ENCODE measurements at places on chromosomes 6 and 20. TPM values are rescaled to one million over a fixed set of nuclear protein-coding genes. Genes with fewer than 3 reads are reported as not detected.

Gene DDRGK1
- total RNA-seq = 33.5 TPM

Gene OR2B6
- total RNA-seq = not detected

Gene C20orf202
- not detected for total RNA-seq

Gene MLIP
- total RNA-seq = not detected

Gene MAFB
- total RNA-seq = 0.52 TPM

Gene PACSIN1
- not detected for total RNA-seq

Gene SNX3
- 235 TPM for total RNA-seq

- no peak for DNase-seq
Observed at GRCh38 chr6:43511824-43512415, 1.8 kb upstream of the LRRC73 start.

DNA sequence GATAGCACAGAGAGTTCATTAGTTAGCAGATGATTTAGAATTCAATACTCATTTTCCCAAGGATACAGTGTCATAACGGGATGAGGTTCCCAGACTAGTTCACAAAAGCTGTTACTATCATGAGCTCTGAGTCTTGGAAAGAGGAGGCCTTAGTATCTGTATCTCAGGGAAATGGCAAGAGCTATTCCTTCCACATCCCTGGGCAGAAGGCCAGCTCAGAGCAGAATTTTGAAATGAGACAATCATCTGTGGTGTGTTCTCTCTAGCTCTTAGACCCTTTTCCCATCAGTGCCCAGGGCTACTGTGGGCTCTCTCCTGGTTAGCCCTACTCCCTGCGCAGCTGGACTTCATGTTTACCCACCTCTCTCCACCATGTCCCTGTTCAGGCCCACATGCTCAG lies 64.5 kb downstream of the JAG1 start:
- DNase-seq = peak; percentile 38

DNA sequence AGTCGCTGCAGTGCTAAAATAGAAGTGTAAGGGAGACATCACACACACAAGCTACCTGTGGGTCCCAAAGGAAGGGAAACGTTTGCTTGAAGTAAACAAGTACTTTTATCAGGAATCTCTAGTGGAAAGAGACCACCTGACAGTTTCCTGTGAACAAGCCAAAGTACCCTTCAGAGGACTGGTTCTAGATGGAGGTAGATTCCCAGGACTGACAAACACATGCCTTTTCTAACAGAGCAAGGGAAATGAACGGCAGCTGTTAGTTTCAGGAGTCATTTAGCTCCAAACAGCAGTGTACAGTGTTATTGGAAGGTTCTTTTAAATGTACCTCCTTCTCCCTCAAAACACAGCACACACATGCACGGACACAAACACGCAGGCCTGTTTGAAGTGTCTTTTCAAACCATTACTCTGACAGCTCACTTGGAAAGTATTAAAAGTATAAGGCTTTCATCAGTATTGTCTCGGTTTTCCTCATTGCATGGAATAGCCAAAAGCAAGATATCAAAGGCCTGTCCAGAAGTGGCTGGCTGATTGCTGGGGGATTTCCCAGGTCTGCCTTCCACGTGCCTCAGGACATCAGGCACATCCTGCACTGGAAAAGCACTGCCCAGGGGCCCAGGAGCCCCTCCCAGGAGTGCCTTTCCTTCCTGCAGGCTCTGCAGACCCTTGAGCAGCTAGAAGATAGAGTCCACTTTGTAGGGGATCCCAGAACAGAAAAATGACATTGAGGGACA lies 393.2 kb upstream of the SOX4 start:
- DNase-seq = no peak

DNA sequence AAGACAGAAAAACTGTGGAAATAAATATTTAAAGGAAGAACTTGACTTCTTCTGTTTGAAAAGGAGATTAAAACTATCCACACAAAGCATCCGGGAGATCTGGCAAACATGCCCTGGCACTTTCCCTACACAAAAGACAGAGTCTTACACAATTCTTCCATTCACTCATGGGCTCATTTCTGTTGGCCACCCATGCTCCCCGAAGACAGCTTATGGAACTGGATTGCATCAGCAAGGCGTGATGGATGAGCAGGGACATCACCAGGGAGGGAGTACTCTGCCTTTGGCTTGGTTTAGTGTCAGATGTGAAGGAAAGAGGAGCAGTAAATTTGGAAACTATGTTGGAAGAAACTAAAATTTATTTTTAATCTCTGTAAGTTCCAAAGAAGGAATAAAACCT lies 379.3 kb downstream of the CD109 start:
- no peak for DNase-seq

GRCh38 chr6:98583506-98583905 lies 250.9 kb upstream of the POU3F2 start:
- DNase-seq = no peak

DNA sequence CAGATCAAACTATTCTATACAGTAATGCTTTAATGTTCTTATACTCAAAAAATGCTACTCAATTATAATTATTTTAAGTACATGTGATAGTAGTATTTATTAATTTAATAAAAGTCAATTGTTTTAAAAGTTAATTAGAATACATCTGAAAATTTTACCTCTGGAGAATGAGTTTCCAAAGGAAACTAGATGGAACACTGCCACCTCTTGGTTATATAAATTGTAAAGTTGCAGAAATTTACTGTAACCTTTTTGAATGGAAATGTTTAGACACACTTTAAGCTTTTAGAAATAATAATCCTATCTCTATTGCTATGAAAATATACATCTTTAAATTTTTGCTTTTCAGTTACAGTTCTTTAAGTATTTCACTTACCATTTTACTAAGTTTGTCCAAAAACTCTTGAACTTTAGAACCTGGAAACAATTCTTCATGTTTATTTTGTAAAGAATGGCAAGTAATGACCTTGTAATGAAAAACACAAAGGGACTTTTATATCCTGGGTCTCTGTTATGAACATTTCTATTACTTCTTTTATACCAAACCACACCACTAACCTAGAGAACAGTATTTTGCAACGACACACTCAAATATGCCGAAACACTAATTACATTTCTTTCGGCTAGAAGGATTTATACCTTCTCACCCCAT lies 10.9 kb upstream of the BMP5 start:
- no peak for DNase-seq

DNA sequence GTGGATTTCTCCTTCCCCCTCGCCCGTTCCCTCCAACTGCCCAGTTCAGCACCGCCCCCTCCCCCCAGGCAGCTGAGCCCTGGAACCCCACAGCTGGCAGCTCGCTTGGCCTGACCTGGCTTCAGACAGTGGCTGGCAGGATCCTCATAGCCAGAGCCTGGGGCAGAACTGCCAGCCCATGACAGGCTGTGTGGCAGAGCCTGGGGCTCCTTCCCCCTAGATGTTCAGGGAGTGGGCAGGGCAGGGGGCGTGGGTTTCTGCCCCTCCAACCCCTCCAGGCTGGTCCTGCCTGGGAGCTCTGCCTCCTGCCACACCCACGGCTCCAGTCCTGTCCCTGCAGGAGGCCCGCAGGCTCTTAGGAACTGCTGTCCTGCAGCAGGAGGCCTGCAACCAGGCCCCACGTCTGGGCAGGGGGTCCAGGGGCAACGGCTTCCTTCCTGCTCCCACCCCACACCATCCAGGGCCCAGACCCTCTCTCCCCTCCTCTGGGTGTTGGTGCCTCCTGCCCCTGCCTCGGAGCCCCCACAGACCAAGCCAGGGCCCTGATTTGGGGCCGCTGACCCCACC lies 9.6 kb upstream of the KCNQ2 start:
- DNase-seq = no peak

GRCh38 chr6:130922922-130923321 lies 95.7 kb downstream of the SMLR1 start:
- no peak for DNase-seq

DNA sequence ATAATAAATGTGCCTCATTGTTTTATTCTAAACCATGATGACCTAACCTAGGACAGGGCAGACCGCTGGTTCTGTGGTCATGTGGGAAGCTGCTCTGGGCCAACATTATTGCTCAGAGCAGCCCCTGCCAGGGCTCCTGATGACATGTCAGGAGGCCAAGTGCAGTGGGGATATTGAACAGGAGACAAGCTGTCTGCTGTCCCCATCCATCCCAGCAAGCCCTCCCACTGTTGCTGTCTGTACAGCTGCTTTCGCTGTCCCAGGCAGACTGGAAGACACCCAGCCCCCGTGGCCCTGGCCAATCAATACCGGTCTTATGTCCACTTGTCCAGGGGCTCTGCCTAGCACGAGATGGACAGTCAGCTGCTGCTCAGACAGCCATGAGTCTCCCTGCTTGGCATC lies 43.2 kb upstream of the FNDC1 start:
- DNase-seq = peak; percentile 80

DNA sequence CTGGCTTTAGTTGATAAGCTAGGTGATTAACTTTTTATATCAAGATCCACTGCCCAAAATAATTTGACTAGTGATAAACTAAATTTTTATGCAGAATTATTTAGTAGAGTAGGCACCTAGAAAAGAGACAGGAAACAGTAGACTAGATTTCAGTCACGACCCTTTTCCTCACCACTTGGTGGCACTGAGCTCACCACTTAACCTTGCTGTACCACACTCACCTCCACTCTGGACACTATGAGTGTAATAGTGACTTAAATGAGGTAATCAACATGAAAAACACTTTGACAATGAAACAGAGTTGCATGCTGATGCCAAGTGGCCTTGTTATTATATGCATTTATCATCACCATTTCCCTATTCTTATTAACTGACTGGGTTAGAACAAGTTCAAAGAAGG lies 730.4 kb downstream of the KIF16B start:
- DNase-seq = no peak

DNA sequence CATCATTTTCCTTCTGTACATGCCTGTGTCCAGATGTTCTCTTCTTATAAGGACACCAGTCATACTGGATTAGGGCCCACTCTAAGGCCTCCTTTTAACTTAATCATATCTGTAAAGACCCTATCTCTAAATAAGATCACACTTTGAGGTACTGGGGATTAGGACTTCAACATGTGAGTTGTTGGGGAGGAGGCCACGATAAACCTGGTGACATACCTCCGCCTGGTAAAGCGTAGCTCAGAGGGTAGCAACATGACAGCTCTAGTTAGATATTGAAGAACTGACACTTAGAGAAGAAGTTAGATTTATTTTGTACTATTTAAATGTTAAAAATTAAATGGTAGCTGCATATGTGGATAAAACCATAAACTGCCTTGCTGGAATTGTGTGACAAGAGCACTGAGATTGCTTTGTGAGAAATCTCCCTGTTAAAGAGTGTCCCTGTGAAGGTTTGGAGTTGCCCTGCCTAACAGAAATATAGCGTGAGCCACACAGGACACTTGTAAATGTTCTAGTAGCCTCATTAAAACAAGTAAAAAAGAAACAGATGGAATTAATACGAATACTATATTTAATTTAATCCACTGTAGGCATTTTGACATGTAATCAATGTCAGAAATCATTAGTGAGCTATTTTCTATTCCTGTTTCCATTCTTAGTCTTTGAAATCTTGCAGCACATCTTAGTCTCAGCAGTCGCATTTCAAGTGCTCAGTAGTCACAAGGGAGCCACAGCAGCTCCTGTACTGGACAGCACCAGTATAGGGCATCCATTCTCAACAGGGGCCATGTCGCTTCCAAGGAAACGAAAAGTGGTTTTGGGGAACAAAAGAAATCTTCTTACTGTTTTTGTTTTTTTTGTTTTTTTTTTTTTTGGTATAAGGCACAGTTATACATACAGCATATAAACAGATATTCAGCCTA lies 13.4 kb downstream of the PLCB1 start:
- DNase-seq = no peak

DNA sequence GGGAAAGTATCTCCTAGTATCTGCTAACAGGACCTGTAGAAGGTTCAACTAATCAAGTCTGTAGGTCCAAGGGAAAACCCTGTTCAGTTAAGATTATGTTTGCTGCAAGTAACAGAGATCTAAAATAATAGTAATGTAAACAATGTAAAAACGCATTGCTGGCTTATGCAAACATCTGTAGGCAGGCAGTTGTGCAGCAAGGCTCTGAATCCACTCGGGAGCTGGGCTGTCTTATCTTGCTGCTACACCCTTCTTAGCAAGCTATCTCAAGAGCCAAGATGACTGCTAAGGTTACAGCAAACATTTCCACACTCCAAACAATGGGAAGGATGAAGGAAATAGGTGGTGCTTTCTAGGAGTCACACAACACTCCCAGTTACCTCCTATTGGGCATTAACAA lies 397.3 kb upstream of the NRSN1 start:
- no peak for DNase-seq

DNA sequence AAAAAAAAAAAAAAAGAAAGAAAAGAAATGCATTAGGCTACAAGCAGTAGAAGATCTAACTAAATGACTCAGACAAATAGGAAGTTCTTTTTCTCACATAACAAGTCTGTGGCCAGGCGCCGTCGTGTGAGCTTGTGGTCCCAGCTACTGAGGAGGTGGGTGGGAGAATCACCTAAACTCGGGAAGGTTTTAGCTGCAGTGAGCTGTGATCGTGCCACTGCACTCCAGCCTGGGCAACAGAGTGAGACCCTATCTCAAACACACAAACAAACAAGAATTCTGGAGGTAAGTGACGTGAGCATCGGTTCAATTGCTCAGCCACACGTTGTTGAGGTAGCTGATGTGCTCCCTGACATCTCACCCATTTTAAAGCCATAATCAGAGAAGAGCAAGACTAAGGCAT lies 37.9 kb upstream of the SLC23A2 start:
- no peak for DNase-seq

DNA sequence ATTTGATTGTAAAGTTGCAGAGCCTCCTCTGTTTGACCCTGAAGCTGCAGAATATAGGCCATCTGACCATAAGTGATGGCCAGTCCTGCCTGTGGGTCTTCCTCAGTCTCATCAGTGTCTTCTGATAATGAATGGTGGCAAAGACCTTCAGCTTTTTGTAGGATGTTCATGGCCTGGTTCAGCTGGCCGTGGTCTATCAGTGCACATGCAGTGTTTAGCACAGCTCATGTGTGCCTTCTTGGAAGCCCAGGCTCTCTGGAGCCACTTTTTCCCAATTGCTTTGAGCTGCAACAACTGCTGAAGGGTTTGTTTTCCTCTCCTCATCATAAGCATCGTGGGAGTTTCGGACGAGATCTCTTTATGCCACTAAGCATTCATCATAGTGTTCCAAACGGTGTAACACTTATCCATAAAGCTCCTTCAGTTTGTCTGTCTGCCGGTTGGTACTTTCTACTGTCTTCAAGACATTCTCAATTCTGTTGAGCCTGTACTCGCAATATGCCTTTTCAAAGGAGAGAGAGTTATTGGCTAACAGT lies 70.1 kb upstream of the TULP4 start:
- DNase-seq = no peak

GRCh38 chr6:22155551-22155950 lies 141.3 kb downstream of the PRL start:
- DNase-seq = no peak

DNA sequence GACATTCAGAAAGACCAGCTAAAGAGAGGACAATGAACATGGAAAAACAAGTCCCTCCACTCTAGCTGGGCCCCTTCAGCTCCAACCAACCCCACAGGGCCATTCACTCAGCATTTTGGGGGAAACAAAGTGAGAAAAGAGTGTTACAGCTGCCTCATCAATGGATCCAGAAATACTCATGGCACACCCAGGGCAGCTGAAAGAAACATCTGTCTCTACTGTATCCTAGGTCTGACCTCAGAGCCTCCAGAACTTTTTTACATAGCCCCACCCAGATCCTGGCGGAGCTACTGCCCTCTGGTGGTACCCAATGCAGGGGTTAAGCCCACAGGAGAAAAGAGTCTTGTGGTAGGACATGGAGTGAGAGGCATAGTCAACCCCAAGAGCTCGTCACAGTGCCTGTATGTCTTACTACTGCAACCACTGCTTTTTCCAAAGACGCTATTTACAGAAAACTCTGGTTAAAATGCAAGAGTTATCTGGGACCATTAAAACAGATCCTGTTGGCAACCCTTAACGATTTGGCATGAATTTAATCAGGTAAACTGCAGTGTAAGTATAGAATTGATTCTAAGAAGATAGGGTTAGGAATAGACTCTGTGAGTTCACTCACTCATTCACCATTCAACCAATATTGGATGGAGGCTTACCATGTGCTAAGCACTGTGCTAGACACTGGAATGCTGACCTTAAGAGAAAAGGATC lies 37.4 kb upstream of the FAM83C start:
- peak; percentile 75 for DNase-seq

Data from MG63 (cell line).